ACHN (cell line): ENCODE measurements at places on chromosomes 5 and 9.
A peak's percentile ranks its signal among the peaks of the same experiment; 100 is the strongest.

GRCh38 chr9:111393971-111394370 is 63.9 kb upstream of the OR2K2 start:
- no peak for DNase-seq

DNA sequence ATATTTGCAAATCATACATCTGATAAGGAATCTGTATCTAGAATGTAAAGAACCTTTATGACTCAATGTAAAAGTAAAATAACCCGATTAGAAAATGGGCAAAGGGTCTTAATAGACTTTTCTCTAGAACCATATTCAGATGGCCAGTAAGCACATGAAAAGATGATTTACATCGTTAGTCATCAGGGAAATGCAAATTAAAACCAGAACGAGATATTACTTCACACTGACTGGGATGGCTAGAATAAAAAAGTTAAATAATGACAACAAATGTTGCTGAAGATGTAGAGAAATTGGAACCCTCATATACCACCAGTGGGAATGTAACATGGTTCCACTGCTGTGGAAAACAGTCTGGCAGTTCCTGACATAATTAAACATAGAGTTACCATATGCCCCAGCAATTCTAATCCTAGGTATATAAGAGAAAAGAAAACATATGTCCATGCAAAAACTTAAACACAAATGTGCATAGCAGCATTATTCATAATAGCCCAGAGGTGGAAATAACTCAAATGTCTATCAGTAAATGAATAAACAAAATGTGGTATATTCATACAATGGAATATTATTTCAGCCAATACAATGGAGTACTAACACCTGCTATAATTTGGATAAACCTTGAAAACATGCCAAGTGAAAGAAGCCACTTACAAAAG is 100.4 kb upstream of the MAMDC2 start:
- no peak for DNase-seq

DNA sequence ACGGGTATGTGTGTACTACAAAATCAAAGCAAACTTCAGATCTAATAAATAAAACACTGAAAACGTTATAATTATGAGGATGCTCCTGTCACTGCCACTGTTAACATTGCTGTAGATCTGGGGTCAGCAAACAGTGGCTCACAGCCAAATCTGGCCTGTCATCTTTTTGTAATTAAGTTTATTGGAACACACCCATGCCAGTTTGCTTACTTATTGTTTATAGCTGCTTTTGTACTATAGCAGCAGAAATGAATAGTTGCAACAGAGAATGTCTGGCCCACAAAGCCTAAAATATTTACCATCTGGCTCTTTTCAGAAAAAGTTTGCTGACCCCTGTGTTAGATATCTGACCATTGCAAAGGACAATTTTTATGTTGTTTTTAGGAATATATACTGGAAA is 32.1 kb downstream of the PRRC1 start:
- no peak for DNase-seq

- peak; percentile 39 for DNase-seq
Observed at GRCh38 chr5:57082441-57083067, 91.3 kb upstream of the GPBP1 start.

GRCh38 chr5:130198927-130199326 is 294.7 kb downstream of the CHSY3 start:
- DNase-seq: peak; percentile 4
